ENCODE measurements at places on chromosomes 1 and 21. TPM values are rescaled to one million over a fixed set of nuclear protein-coding genes. Genes with fewer than 3 reads are reported as not detected.

SH3D21 gene
- 1.7 TPM for total RNA-seq

LAD1 gene
- total RNA-seq: 22.3 TPM

SLC44A5 gene
- total RNA-seq: 0.10 TPM

OR2L13 gene
- total RNA-seq: not detected

NFYC gene
- 46.8 TPM for total RNA-seq
